ENCODE measurements at places on chromosomes 2 and 18.

DNA sequence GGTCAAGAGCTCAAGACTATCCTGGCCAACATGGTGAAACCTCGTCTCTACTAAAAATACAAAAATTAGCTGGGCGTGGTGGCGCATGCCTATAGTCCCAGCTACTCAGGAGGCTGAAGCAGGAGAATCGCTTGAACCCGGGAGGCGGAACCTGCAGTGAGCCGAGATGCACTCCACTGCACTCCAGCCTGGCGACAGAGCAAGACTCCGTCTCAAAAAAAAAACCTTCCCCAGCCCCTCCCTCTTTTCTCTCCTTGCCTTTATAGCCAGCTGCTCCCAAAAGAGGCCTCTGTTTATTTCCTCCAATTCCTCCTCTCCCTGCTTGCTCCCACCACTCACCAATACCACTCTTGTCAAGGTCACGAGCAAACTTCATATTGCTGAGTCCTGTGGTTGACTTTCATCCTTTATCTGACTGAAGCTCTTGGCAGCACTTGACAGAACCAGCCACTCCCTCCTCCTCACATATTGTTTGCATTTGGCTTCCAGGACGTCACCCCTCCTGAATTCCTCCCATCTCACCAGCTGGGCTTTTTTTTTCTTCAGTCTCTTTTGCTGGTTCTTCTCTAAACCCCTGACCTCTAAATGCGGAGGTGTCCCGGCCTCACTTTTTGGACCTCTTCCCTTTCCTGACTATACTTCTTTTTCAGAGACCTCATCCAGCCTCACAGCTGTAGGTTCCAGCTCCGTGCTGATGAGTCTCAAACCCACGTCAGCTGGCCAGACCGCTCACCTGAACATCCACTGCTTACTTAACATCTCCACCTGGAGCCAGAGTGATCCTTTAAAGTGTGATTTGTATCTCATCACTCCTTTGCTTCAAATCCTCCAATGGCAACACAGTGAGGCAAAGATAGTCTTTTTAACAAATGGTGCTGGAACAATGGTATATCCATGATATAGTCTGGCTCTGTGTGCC, 84.6 kb upstream of the CAB39 start:
- no peak for DNase-seq

GRCh38 chr2:191262436-191262835, 17.2 kb downstream of the MYO1B start:
- no peak for DNase-seq

DNA sequence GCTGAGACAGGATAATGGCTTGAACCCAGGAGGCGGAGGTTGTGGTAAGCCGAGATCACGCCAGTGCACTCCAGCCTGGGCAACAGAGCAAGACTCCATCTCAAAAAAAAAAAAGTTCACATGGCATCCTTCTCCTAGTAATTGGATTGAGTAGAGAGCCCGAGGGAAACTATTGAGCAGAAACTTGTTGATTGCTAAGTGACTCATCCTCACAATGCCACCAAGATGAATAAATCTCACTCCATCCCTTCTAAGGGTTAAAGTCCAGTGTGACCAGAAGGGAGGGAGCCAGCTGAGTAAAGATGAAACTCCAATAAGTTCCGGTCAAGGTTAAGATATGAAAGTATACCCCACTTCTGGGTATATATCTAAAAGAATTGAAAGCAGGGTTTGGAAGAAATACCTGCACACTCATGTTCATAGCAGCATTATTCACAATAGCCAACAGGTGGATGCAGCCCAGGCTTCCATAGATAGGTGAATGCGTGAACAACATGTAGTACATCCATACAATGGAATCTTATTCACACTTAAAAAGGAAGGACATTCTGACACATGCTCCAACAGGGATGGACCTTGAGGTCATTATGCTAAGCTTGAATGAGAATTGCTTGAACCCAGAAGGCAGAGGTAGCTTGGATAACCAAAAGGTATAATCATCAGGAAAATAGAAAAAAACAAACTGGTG, 13.0 kb upstream of the FHL2 start:
- DNase-seq = no peak

GRCh38 chr2:45647986-45648520, 3.4 kb upstream of the PRKCE start:
- DNase-seq = no peak

DNA sequence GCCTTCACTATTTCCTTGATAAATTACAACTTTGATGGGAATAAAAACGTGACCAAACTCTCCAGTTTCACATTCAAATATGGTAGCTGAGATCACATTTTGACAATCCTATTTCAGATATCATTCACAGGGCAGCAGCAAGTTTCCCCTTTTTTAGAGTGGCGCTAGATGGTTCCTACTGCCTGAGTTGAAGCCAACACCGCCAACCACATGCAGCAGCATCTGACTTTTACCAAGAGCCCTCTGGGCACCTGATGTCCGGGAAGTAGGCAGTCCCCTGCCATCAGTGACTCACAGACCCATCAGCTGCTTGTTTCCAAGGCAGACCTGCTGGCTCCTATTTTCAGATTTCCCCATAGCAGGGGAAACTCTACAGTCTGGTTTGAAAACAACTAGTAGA, 4.0 kb upstream of the MREG start:
- DNase-seq = no peak

GRCh38 chr18:71849407-71849806, 694.7 kb downstream of the CBLN2 start:
- no peak for DNase-seq
